ENCODE measurements at places on chromosomes 7 and 10.
A peak's percentile ranks its signal among the peaks of the same experiment; 100 is the strongest.

- H3K4me3 ChIP-seq = no peak overlapping the region
- no peak for DNase-seq
- no peak overlapping the region for H3K27ac ChIP-seq
- no peaks in the 10 kb centered on the region for H3K27me3 ChIP-seq
Observed at GRCh38 chr10:92003258-92003657, 79.7 kb downstream of the BTAF1 start.

DNA sequence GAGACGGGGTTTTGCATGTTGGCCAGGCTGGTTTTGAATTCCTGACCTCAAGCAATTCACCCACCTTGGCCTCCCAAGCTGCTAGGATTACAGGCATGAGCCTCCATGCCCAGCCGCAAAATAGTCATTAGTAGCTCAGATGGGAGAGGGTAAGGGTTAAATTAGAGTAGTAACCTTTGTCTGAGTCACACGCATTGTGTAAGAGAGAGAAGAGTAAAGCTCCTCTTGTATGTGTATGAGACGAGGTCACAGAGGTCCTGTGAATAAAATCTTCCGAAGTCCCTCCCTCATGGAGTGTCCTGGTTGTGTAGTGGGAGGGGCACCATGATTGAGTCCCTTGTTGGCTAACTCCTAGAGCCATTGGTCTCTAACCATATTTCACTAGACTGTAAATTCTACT is 85.2 kb upstream of the CDC14C start:
- no peak overlapping the region for H3K27ac ChIP-seq
- H3K4me3 ChIP-seq = no peak overlapping the region
- no peaks in the 10 kb centered on the region for H3K27me3 ChIP-seq

DNA sequence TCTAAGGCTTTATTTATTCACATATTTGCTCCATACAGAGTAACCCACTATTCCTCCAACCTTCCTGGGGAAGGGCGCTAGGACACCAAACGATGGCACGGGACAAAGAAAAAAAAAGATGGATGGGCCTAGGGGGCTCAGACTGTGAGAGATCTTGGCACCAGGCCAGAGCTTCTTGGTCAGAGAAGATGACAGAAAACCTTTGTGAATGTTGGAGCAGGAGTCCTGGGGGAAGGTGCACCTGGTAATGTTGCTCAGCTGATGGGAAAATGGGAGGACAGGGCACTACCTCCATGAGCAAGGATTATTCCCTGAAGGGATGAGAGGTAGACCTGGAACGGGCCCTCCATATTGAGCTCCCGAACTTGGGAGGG is 1.4 kb upstream of the SH3PXD2A start:
- peaks cover 25% of the 10 kb centered on the region for H3K4me1 ChIP-seq
- H3K4me3 ChIP-seq = no peak overlapping the region
- H3K27me3 ChIP-seq = peaks cover 34% of the 10 kb centered on the region
- H3K36me3 ChIP-seq = no peaks in the 10 kb centered on the region
- no peak overlapping the region for H3K27ac ChIP-seq

DNA sequence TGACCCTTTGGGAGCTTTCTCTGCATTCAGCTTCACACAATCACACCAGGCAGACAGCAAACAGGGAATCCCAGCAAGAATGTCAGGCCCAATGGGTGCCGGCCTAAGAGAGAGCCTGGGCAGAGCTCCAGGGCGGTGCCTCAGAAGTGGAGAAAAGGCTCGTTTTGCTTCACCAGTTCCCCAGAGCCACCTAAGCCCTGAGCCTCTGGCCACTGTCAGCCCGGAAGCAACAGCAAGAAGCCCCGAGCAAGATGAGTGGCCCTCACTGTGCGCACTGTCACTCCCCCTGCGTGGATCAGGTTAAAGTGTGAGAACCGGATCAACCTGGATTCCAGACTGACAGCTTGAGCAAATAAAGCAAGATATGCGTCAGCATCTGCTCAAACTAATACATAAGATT is 14.7 kb downstream of the CNPY1 start:
- H3K27ac ChIP-seq = no peak overlapping the region
- no peaks in the 10 kb centered on the region for H3K36me3 ChIP-seq
- H3K4me1 ChIP-seq = peaks cover 13% of the 10 kb centered on the region
- no peak overlapping the region for H3K4me3 ChIP-seq
- peaks cover 96% of the 10 kb centered on the region for H3K27me3 ChIP-seq
- no peak for DNase-seq

DNA sequence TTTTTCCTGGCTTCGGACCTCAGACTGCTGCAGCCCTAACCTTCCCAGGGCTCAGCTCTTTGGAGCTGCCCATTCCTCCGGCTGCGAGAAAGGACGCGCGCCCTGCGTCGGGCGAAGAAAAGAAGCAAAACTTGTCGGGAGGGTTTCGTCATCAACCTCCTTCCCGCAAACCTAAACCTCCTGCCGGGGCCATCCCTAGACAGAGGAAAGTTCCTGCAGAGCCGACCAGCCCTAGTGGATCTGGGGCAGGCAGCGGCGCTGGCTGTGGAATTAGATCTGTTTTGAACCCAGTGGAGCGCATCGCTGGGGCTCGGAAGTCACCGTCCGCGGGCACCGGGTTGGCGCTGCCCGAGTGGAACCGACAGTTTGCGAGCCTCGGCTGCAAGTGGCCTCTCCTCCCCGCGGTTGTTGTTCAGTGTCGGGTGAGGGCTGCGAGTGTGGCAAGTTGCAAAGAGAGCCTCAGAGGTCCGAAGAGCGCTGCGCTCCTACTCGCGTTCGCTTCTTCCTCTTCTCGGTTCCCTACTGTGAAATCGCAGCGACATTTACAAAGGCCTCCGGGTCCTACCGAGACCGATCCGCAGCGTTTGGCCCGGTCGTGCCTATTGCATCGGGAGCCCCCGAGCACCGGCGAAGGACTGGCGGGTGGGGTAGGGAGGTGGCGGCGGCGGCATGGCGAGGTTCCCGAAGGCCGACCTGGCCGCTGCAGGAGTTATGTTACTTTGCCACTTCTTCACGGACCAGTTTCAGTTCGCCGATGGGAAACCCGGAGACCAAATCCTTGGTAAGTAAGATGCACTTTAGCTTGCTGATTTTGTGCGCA is at the start of gene PLXDC2:
Gene PLXDC2 (plus strand): TSS at position 22 of the 820 bp plus-strand sequence.
- peak within 1 kb of the TSS; percentile 89 for H3K27ac ChIP-seq
- H3K27me3 ChIP-seq = peaks cover 40% of the 10 kb centered on the region
- no peaks in the 10 kb centered on the region for H3K36me3 ChIP-seq
